ENCODE measurements at places on chromosomes 13 and 19.
A peak's percentile ranks its signal among the peaks of the same experiment; 100 is the strongest.

DNA sequence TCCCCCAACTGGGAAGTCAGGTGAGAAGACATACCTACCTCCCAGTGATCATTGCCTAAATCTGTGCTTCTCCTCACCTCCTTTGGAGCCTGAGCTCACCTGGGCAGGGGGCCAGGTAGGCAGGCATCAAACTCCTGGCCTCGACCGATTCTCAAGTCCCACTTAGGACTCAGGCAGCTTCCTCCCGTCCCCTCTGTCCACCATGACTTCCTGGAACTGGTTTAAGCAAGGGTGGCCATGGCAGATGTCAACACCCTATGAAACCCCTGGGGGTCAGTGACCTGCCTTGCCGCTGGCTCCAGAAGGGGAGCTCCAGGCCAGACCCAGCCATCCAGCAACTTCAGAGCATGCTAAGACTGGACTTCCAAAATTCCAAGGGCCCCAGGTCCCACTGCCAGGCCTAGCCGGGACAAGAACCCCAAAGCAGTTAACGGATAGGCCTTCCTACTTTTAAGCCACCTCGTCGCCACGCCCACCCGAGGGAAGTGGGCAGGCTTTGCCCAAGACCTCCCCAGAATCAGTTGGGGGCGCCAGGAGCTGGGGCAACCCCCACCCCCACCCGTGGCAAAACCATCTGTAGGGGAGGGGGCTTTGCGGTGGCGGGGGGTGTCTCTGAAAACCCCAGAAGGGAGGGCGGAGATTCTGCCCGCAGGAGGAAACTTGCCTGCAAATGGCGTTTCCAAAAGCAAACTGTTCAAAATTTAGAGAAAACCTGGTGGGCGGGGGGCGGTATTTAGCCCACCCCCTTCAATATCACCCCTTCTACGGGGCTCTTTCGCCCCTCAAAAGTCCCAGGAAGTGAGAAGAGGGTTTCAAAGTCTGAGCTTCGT is 657 bp downstream of the PLIN3 start:
- no peak for DNase-seq
- H3K36me3 ChIP-seq, result no peaks in the 10 kb centered on the region
- no peaks in the 10 kb centered on the region for H3K27me3 ChIP-seq
- H3K27ac ChIP-seq, result peak overlapping the region; percentile 83

DNA sequence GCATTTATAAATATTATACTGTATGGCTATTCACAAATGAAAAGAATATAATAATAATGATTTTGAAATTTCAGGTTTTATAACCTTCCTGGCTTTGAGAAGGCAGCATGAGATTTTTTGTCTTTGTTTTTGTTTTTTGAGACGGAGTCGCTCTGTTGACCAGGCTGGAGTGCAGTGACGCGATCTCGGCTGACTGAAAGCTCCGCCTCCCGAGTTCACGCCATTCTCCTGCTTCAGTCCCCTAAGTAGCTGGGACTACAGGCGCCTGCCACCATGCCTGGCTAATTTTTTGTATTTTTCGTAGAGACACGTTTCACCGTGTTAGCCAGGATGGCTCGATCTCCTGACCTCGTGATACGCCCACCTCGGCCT is 64.1 kb downstream of the ZNF429 start:
- H3K27ac ChIP-seq, result no peak overlapping the region
- H3K4me1 ChIP-seq, result peaks cover 7% of the 10 kb centered on the region
- no peak for DNase-seq
- H3K27me3 ChIP-seq, result no peaks in the 10 kb centered on the region
- H3K4me3 ChIP-seq, result peak overlapping the region; percentile 27
- no peaks in the 10 kb centered on the region for H3K36me3 ChIP-seq

GRCh38 chr13:83634601-83635000 is 247.7 kb downstream of the SLITRK1 start:
- H3K4me3 ChIP-seq, result no peak overlapping the region
- H3K36me3 ChIP-seq, result no peaks in the 10 kb centered on the region
- no peak overlapping the region for H3K27ac ChIP-seq
- no peaks in the 10 kb centered on the region for H3K27me3 ChIP-seq

DNA sequence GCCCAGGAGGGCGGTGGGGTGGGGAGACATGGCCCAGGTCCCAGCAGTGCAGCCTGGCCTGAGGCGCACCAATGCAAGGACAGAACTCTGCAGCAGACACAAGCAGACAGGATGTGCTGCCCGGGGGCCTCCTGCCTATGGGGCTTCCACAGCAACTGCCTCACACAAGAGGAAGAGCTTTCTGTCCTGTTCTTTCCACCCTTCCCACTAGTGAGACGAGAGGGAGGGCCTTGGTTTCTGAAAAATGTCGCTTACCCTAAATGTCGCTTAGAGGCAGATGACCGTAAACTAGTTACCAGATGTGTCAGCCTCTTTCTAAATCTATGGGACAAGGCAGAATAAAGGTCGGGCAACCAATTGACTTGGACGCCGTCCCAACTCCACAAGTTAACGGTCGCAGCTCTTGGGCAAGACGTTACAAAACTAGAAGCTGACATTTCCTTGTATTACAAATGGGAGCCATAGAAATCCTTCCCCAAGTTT is at the start of gene LAIR1:
Gene LAIR1 (minus strand): TSS at position 157 of the 483 bp plus-strand sequence. CDS start 127 bp downstream, at position 30.
- H3K4me1 ChIP-seq, result no peaks in the 10 kb centered on the region
- DNase-seq, result no peak
- peak within 1 kb of the TSS; percentile 48 for H3K27ac ChIP-seq

DNA sequence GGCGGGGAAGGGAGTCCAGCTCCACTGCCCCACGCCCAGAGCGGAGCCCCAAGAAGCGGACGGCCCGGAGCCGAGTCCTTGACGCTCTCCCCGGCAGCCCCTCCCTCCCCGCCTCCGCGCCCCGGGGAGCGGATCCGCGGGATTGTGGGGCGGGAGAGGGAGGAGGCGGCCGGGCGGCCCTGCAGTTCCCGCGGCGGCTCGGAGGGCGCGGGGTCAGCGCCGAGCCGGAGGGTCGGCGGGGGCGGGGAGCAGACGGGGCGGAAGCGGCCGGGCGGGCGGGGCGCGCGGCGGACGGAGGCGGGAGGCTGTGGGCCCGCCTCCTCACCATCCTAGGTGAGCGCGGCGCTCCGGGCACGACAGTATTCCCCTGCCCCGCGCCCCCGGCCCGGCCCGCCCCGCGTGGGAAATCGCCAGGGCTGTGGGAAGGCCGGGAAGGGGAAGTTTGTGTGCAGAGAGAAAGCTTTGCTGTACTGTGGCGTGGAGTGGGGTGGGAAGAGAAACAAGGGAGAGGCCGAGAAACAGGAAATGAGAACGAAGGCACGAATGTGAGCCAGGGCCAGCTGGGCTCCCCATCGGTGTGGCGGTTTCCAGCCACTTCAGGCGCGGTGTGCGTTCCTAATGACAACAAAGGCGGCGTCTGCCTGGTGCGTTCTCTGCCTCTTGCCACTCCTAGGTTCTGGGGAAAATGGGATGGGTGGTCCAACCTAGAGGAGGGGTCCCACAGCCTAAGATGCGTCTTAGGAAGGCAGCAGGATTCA is 1.3 kb upstream of the KLF12 start:
- no peaks in the 10 kb centered on the region for H3K36me3 ChIP-seq
- no peaks in the 10 kb centered on the region for H3K27me3 ChIP-seq
- peak overlapping the region; percentile 88 for H3K4me3 ChIP-seq
- H3K4me1 ChIP-seq, result peaks cover 26% of the 10 kb centered on the region

- H3K27me3 ChIP-seq, result no peaks in the 10 kb centered on the region
- no peaks in the 10 kb centered on the region for H3K4me1 ChIP-seq
- H3K36me3 ChIP-seq, result no peaks in the 10 kb centered on the region
- H3K27ac ChIP-seq, result no peak overlapping the region
- no peak for DNase-seq
- no peak overlapping the region for H3K4me3 ChIP-seq
These were observed 159.1 kb upstream of the KL start for GRCh38 chr13:32857077-32857476.

- no peaks in the 10 kb centered on the region for H3K36me3 ChIP-seq
- no peak for DNase-seq
These were observed 81.8 kb downstream of the GGACT start for GRCh38 chr13:100506600-100507422.

GRCh38 chr13:38490657-38491056 is 141.0 kb downstream of the UFM1 start:
- no peaks in the 10 kb centered on the region for H3K36me3 ChIP-seq
- no peak overlapping the region for H3K27ac ChIP-seq
- no peak overlapping the region for H3K4me3 ChIP-seq
- no peaks in the 10 kb centered on the region for H3K4me1 ChIP-seq

- no peaks in the 10 kb centered on the region for H3K36me3 ChIP-seq
- no peak overlapping the region for H3K4me3 ChIP-seq
- peaks cover 6% of the 10 kb centered on the region for H3K27me3 ChIP-seq
- H3K4me1 ChIP-seq, result no peaks in the 10 kb centered on the region
- peak; percentile 50 for DNase-seq
- H3K27ac ChIP-seq, result no peak overlapping the region
These were observed 6.4 kb upstream of the ERICH6B start for GRCh38 chr13:45621950-45622349.

DNA sequence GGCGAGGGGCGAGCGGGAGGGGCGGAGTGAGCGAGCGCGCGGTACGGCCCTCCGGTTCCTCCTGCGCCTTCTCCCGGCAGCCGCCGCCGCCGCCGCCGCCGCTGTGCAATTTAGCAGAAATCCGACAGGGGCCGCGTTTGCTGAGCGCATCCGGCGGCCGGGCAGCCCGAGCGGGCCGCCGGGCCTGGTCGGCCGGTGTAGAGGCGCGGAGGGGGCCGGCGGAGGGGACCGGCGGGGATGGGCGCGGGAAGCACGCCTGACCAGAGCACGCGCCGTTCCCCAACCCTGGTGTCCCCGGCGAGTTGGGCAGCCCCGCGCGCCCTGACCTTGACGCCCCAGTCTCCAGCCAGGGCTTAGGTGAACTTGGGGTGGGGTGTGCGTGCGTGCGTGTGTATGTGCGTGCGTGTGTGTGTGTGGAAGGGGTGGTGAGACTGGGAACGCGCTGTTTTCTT is 144.5 kb upstream of the ZNF536 start:
- H3K4me1 ChIP-seq, result peaks cover 43% of the 10 kb centered on the region
- peaks cover 4% of the 10 kb centered on the region for H3K27me3 ChIP-seq
- DNase-seq, result no peak
- peak overlapping the region; percentile 60 for H3K4me3 ChIP-seq

DNA sequence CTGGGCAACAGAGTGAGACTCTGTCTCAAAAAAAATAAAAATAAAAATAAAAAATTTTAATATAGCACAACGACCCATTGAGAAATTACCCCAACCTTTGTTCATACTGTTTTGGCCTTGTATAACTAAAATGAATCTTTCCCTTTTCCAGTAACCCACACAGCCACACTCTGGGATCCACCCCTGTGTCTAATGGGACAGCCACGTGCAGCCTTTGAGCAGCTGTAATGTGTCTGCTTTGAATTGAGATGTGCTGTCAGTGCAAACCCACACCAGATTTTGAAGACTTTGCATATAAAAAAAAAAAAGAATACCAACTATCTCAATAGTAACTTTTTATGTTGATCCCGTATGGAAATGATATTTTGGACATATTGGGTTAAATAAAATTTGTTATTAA is 112.7 kb upstream of the UBL3 start:
- H3K4me3 ChIP-seq, result no peak overlapping the region
- H3K27me3 ChIP-seq, result no peaks in the 10 kb centered on the region
- no peaks in the 10 kb centered on the region for H3K4me1 ChIP-seq

DNA sequence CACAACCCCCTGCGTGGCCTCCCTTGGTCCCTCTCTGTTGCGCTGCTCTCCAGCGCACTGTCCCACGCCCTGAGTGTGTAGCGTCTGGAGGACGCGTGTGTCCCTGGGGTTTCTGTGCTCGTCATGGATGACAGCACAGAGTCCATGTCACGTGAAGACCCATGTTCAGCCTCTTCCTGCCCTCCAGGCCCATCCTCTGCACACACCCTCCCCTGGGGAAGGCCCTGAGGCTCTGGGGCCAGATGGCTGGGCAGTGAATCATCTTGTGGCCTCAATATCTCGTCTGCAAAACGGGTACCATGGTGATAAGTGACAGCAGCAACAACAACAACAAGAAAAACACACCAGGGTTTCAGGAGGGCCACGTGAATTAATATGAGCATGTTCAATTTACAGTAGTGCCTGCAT is 71.5 kb upstream of the ARHGEF7 start:
- H3K4me3 ChIP-seq, result no peak overlapping the region
- H3K4me1 ChIP-seq, result peaks cover 7% of the 10 kb centered on the region
- H3K27me3 ChIP-seq, result no peaks in the 10 kb centered on the region
- H3K36me3 ChIP-seq, result no peaks in the 10 kb centered on the region
